Mesendoderm (in vitro differentiated cells): ENCODE measurements at places on chromosomes 5 and 9.

GRCh38 chr9:125241863-125242739, 958 bp upstream of the HSPA5 start:
- no peak for DNase-seq

- DNase-seq, result no peak
Observed at GRCh38 chr5:149036168-149036567, 26.7 kb downstream of the SH3TC2 start.

DNA sequence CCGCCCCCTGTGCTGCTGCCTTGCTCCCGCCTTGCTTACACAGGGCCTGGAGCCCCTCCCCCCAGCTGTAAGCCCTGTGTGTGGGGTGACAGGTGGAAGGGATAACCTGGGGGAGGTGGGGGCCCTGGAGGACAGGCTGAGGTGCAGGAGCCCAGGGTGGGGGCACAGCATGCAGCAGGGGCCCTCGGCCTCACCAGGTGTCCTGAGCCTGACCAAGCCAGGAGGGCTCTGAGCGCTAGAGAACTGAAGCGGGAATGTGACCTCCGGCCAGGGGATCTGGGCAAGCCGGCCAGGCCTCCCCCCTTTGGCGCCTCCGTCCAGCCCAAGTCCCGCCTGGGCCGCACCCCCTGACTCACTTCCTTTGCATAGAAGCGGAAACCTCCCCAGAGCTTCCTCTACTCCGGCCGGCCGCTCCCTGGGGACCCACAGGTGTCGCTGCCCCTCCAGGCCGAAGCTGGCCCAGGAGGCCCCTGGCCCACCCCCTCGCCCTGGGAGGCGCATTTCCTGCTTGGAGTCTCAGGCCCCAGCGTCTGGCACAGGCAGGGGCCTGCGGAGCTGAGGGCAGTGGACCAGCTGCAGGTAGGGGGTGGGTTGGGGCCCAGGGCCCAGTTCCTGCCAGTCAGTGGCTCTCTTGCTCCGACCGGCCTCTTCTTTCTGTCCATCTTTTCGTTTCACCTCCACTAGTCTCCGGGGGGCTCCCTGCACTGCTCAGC, at the start of gene TOR4A:
TOR4A (plus strand) TSS at position 398 of the 713 bp plus-strand sequence. CDS start 964 bp downstream, outside the sequence.
- DNase-seq, result peak; percentile 94

DNA sequence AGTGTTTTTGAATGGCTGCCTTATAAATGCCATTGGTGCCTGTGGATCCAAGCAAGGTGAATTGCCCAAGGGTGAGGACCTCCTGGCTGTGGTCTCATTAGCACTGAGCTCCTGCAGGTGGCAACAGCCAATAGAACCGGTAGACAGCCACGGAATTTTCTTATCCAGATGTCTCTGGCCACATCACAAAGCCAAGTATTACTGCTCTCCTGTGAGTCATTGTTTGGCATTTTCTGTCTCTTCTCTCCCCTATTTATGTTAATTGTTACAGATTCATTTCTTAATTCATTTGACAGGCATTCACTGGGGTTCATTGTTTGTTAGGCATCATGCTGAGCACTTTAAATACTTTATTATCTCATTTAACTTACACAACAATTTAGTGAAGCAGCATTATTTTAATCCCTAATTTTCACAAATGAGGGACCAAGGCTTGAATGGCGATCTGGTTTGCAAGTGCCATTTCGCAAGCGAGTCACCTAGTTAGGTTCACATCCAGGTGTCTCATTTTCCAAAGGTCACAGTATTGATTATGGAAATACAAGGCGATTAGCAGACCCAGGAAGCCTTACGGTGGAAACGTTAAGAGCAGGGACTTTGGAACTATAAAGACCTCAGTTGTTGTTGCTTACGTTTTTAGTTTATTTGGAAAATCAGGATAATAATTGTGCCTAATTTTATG, 58.2 kb upstream of the DPYSL3 start:
- peak; percentile 85 for DNase-seq

DNA sequence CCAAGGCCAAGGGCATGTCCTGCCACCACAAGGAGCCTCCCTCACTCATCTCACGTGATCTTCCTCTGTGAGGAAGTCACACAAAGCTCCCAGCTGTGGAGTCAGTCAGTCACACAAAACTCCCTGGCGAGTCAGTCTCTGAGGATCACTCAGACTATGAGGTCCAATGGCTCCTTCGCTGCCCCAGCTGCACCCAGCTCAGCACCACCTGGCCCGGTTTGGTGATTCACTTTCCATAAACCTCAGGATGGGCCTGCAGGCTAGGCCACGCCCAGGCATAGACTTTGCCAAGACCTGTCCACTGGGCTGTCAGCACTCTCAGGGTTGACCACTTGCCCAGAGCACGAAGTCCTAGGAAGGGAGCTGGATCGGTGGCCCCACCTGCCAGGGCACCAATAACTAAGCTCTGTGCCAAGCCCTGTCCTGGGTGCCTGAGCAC, 233.8 kb downstream of the HSPA4 start:
- DNase-seq, result no peak

- DNase-seq, result peak; percentile 98
Observed at GRCh38 chr9:123360161-123361085, 4.4 kb downstream of the CRB2 start.

DNA sequence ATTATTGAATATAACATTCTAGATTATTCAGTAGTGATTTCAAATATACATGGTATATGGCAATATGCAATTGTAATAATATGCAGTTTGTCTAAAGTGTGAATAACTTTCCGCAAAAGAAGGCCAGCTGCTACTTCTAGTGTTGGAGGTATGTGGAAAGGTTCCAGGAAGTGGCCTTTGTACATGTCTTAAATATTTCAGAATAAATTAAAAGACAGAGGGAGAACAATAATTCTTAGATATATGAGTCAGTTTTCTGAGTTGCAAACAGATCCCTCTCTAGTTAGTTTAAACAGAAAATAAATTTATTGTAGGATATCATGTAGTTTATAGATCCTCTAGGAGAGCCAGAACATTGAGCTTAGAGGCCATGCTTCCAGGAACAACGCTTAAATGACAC, 210.8 kb upstream of the ELL2 start:
- no peak for DNase-seq

DNA sequence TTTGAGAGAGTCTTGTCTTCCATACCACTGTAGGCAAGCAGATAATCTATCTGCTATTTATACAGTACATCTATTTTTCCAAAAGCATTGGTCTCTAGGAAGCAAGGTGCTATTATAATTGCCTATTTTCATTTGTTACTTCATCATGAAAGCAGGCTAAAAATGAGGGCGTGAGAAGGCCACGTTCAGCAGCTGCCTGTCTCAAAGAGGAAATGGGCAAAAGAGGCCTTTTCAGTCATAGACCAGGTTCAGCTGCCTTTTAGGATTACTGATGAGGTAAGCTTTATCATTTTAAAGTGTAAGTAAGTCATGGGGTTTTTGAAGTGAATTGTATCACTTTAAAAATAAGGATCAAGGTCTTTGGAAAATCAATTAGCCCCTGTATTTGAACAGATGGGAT, 1091.1 kb upstream of the DMAC1 start:
- no peak for DNase-seq

GRCh38 chr5:80189201-80189600, 66.6 kb downstream of the SERINC5 start:
- peak; percentile 17 for DNase-seq

DNA sequence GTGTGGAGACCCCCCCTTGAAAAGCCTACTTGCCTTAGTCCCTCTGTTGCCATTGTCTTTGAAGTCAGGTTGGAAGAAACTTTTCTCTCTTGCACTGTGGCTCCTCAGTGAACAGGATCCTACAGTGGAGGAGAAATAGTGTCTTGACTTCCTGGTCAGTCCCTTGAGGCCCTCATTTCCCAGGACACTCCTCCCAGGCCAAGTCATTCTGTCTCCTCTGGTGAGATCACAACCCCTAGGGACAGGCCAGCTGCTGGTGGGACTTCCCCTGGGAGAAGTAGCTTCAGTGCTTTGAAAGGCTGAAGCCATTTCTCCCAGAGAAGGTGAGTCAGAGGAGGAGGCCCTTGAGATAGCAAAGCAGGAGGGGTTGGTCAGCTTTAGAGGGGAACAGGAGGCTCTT, 10.1 kb upstream of the GRIA1 start:
- DNase-seq, result no peak

GRCh38 chr5:9437741-9438240, 108.1 kb downstream of the SEMA5A start:
- DNase-seq, result no peak

GRCh38 chr9:128026773-128027541, 40.2 kb downstream of the NAIF1 start:
- peak; percentile 52 for DNase-seq

DNA sequence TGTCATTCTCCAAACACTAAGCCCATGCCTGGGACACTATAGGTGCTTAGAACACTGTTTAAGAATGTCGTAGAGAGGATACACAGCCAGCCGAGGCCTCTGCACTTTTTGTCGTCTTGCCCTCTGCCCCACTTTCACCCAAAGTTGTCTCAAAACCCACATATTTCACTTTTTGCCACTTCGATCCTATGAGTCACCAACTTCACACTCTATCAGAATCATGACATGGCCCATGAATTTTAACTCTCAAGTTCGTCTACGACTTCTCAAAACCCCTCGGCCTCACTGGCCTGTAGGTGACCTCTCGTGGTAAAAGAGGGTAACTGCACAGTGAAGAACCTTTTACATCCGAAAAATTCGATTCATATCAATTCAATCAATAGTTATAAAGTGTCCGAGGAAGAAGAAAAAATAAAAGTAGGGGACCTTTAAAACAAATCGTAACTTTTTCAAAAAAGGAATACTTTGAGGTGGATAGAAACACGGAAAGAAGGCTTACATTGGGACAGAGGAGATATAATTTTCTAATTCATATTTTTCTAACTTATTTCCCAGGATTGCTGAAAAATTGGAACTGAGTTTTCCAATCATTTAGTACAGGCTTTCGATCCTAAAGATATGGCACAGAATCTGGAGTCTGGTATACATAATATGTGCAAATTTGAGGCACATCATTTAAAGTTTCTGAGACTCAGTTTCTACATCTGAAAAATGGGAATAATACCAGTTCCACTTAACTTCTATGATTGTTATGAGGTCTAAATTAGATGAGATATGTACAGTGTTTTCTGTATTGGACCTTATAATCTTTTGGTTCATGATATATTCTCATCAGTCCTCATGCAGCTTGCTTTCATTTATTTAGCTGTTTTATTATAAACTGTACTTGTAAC, 122.6 kb downstream of the APBA1 start:
- peak; percentile 71 for DNase-seq

DNA sequence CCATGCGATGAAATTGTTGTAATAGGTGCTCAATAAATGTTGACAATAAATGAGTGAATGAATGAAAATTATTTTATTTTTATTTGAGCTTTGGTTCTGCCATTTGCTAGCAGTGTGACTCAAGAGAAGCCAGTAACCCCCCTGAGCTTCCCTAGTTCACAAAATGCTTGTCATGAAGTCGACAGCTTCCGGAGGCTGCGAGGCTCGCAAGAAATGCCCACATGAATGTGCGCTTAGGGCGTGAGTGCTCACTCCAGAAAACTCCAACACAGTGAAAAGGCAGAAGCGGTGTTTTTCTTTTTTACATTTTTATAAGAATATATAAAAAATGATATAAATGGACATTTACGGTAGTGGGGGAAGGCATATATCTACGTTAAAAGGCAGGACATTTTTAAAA, 26.5 kb downstream of the CDKN2A start:
- peak; percentile 22 for DNase-seq

- DNase-seq, result no peak
Observed at GRCh38 chr9:120526534-120526933, 53.4 kb downstream of the CDK5RAP2 start.

GRCh38 chr5:143108498-143109128, 294.9 kb downstream of the NR3C1 start:
- no peak for DNase-seq

GRCh38 chr9:109843641-109844040, 63.6 kb downstream of the PALM2AKAP2 start:
- DNase-seq, result no peak

DNA sequence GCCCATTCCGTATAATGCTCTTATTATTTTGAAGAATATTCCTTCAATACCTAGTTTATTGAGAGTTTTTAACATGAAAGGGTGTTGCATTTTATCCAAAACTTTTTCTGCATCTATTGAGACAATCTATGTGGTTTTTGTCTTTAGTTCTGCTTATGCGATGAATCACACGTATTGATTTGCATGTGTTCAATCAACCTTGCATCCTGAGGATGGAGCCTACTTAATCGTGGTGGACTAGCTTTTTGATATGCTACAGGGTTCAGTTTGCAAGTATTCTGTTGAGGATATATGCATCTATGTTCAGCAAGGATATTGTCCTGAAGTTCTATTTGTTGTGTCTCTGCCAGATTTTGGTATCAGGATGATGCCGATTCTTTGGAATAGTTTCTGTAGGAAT, 1070.3 kb upstream of the CDH18 start:
- no peak for DNase-seq

- DNase-seq, result no peak
Observed at GRCh38 chr5:32326216-32326772, 13.6 kb upstream of the MTMR12 start.

DNA sequence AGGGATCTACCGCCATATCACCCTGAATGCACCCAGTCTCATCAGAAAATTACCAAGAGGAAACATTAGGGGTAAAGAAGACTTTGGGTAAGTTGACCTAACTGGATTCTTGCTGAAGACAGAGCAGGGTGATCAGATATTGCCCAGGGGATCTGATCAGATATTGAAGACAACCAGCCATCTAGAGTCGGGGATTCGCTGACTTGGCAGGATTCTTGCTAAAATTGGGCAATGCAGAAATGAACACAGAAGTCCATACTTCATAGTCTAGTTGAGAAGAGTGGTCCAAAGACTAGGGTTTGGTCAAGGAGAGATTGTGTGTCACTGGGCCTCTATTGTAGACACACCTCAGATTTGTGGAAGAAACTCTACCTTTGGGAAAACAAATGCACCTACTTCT, 107.2 kb downstream of the SV2C start:
- DNase-seq, result no peak

- no peak for DNase-seq
Observed at GRCh38 chr5:33675958-33676464, 215.8 kb downstream of the ADAMTS12 start.

DNA sequence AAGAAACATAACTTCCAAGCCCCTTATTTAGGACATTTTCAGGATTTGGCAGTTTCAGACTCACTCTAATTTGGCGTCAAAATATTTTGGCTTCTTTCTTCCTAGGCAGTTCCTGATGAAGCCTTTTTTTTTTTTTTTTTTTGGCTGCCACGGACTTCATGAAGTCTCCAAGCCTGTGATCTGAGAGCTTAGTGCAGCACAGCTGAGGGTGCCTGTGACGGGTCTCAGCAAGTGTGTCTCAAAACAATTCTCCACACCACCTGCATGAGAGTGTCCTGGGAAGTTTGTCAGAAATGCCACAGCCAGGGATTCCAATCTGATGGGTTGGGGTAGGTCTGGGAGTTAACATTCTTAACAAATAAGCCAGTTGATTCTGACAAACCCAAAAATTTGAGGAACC, 6.0 kb upstream of the ESM1 start:
- DNase-seq, result peak; percentile 47

DNA sequence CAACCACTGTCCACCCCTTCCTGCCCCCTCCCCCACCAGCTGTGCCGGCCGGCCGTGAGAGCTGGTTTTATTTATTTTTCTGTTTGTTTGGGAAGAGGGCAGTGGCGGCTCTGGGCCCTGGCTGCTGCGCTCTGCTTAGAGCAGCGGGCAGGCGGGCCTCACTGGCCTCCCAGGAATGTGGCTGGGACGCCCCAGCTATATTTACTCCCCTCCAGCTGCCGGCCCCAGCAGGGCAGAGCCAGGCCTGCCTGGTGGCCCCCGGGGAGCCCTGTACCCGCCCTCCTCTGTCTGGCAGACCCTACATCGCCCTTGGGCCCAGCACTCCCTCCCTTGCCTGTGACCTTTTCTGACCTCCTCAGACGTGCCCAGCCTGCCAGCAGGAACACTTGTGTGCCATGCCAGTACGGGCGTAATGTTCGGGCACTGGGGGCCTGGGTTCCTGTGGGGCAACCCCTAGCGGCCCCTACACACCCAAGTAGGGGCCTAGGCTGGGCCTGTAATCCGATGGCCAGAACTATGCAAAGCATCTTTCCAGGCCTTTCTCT, 7.7 kb downstream of the CXXC5 start:
- DNase-seq, result no peak
